GM23338 (cell line): ENCODE measurements at places on chromosomes 3 and 15.
A peak's percentile ranks its signal among the peaks of the same experiment; 100 is the strongest.

GRCh38 chr3:151142929-151143328 is 57.5 kb downstream of the MED12L start:
- DNase-seq, result no peak

DNA sequence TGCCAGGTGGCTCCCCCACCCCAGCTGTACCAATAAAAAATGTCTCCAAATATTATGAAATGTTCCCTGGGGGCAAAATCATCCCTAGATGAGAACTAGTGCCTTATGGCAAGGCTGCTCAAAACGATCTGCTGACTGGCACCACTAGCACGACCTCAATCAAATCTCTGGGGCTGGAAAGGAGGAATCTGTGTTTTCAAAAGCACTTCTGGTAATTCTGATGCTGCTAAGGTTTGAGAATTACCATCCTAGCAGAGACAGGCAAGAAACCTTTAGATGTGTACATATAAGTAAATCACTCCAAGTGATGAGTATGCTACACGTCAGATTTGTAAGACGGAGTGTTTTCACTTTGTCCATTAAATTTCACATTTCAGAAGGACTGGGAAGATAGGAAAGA is 360.1 kb upstream of the THRB start:
- no peak for DNase-seq

- DNase-seq, result no peak
Observed at GRCh38 chr15:67444100-67444499, 76.8 kb upstream of the C15orf61 start.

GRCh38 chr15:73573037-73573436 is 60.2 kb downstream of the NPTN start:
- DNase-seq, result no peak

- DNase-seq, result peak; percentile 28
Observed at GRCh38 chr15:79769069-79769481, 127.7 kb downstream of the MTHFS start.

- no peak for DNase-seq
Observed at GRCh38 chr3:126422571-126423091, 27.9 kb downstream of the CFAP100 start.

- DNase-seq, result no peak
Observed at GRCh38 chr15:79896131-79896633, 632 bp downstream of the MTHFS start.

GRCh38 chr3:141308588-141309218 is 59.6 kb upstream of the ZBTB38 start:
- DNase-seq, result peak; percentile 93

DNA sequence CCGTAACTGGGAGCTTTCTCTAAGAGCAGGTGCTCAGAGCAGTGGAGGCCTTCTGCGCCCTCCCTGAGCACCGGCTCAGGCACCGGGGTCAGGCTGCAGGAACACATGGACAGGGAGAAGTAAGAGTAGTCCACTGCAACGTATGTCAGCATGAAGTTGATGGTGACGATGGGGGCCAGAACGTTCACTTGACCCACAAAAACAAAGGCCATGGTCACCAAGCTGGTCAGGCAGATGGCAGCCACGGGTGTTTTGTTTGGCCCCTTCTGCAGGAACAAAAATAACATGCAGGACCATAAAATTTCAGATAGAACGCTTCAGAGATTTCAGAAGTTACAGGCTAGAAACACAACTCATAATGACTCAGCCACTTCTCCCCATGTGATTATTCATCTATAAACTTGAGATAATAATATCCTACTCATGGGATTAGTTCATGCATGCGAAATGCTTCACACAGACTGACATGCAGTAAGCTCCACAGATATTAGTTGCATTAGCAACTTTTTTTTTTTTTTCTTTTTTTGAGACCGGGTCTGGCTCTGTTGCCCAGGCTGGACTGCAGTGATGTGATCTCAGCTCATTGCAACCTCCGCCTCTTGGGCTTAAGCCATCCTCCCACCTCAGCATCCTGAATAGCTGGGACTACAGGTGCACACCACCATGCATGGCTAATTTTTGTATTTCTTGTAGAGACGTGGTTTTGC is 52.2 kb upstream of the HEG1 start:
- no peak for DNase-seq

DNA sequence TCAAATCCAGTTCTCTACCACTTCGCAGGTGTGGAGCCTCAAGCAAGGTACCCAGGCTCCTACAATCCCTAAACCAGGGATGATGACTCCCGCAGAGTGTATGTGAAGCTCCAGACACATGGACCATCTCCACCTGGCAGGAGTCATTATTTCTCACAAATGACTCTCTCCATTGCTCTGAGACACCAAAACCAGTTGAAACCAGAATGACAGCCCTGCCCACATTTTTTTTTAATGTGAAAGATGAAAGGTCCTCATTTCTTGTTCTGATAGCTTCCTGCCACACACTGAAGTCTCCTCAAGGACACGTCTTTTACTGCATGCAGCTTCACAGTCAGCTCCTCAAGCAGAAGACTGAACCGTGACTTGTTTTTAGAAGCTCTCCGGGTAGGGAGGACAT is 61.4 kb upstream of the ZBTB38 start:
- DNase-seq, result no peak

DNA sequence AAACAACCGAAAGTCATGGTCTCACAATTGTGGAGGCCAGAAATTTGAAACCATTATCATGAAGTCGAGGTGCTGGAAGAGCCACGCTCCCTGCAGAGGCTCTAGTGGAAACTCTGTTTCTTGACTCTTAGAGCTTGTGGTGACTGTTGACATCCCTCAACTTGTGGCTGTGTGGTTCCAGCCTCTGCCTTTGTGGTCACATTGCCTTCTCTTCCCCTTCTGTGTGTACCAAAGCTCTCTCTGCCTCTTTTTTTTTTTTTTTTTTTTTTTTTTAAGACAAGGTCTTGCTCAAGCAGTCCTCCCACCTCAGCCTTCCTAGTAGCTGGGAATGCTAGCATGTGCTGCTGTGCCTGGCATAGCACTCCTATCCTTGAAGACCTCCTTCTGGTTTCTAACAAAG is 48.7 kb upstream of the CRTC3 start:
- no peak for DNase-seq

- DNase-seq, result no peak
Observed at GRCh38 chr15:39238443-39238842, 342.4 kb upstream of the THBS1 start.

GRCh38 chr3:25587094-25587493 is 77.6 kb downstream of the TOP2B start:
- no peak for DNase-seq

- no peak for DNase-seq
Observed at GRCh38 chr3:187758318-187758955, 13.2 kb upstream of the BCL6 start.

- peak; percentile 53 for DNase-seq
Observed at GRCh38 chr15:29935296-29936004, 113.2 kb upstream of the TJP1 start.

DNA sequence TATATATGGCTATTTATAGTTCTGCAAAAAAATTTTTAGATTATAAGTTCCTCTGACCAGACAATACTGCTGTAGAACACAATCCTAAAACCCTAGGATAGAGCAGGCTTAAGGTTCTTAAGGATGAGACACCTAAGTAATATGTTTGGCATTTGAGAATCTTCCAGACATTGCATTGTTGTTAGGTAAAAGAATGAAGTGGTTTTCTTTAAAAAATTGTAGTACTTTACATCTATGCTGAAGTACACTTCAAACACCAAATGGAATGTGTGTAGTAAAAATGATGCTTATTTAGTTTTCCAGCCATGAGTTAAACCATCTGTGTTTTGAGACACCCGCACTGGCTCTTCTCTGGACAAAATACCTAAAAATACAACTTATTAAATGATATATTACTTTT is 857.7 kb downstream of the OTOL1 start:
- peak; percentile 10 for DNase-seq

- DNase-seq, result no peak
Observed at GRCh38 chr15:96181873-96182301, 148.6 kb upstream of the NR2F2 start.

- no peak for DNase-seq
Observed at GRCh38 chr15:101001056-101001455, 81.9 kb downstream of the LRRK1 start.

- DNase-seq, result peak; percentile 66
Observed at GRCh38 chr3:144636833-144637232, 665.2 kb downstream of the DIPK2A start.

DNA sequence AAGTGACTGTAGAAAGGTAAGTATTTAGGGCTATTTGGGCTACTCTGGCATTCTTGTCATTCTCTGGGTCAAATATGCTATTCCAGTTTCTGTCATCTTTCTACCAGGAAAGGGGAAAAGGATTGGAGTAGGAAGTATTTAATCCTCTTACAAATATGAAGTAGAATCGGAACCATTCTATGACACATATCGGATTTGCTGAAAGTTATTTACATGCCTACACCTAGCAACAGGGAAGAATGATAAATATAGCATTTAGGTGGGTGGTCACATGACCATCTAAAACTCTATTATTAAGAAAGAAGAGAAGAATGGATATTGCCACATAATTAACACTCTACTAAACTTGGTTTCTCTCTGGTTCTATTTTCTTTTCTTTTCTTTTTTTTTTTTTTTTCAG is 1353.1 kb downstream of the ZPLD1 start:
- no peak for DNase-seq

DNA sequence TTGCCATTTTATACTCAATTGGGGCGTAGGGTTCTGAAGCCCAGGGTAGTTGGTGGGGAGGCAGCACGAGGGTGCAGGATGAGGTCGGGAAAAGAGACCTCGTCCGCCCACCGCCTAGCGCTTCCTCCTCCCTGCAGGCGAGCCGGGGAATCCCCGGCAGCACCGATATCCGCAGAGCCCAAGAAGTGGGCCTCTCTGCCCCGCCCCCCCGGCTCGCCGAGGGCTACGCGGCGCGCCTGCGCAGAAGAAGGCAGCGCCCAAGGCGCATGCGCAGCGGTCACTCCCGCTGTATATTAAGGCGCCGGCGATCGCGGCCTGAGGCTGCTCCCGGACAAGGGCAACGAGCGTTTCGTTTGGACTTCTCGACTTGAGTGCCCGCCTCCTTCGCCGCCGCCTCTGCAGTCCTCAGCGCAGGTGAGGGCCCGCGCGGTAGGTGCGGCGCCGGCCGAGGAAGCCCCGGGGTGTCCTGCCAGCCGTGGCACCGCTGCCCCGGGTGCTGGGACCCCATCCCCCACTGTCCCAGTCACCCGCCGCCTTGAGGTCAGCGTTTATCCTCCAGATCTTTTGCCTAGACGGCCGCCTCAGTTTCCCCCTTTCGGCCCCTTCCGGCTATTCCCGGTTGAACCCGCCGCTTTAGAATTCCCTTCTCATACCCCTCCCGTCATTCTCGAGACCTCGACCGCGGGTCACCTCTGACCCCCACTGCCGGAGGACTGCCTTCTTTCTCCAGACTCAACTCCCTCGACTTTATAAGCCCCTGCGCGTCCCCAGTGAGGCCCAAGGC is at the start of gene ALAS1:
ALAS1 (plus strand) TSS at position 319 of the 784 bp plus-strand sequence. CDS start 1,082 bp downstream, outside the sequence.
- peak; percentile 94 for DNase-seq

DNA sequence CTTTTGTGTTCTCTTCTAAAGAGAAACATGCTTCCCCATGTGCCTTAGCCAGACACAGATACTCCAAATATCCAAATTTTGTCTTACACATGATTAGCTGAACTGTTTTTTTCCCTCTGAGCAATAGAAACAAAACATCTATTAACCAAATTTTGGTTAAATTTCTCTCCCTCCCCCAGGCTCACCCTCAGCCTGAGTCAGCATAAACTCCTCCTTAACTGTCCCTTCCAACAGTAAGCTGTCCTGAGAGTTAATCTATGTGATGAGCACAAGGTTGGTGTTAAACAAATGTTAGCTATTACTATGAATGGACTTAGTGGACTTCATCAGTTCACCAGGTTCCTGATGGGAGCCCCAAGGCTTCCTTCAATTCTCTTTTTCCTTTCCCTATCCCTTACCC is 108.5 kb downstream of the RSL24D1 start:
- no peak for DNase-seq

- no peak for DNase-seq
Observed at GRCh38 chr3:113261063-113261625, 49.8 kb downstream of the BOC start.

- peak; percentile 10 for DNase-seq
Observed at GRCh38 chr15:49423021-49423420, at the start of gene FGF7. Gene FGF7 (plus strand): TSS chr15:49423242. CDS start chr15:49424298, 1,056 bp downstream.

- no peak for DNase-seq
Observed at GRCh38 chr3:49601358-49602048, 47.2 kb downstream of the BSN start.

GRCh38 chr3:13498354-13499060 is 18.4 kb downstream of the HDAC11 start:
- DNase-seq, result no peak

GRCh38 chr3:136385457-136385856 is 135.3 kb downstream of the PCCB start:
- DNase-seq, result no peak

GRCh38 chr3:30258426-30259392 is 347.7 kb upstream of the TGFBR2 start:
- DNase-seq, result peak; percentile 68

GRCh38 chr15:77966540-77967234 is 110.8 kb downstream of the TBC1D2B start:
- peak; percentile 70 for DNase-seq

DNA sequence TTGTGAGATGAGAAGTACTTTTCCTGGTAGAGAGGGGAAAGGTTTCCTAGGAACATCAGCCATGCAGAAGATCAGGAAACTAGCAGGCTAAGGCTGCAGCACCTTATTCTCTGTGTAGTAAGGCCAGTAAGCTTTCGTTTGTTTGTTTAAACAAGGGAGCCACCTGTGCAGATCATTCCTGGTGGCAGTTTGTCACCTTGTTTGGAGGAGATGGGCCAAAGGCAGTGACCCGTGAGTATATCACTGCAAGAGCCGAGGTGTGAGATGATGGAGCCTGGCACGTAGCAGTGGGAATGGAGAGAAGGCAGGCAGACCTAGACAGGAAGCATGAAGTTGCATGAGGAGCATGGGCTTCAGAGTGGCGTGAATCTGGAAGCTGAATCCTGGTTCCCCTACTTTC is 19.6 kb downstream of the ATG7 start:
- DNase-seq, result no peak

- no peak for DNase-seq
Observed at GRCh38 chr15:38255690-38256089, 3.1 kb downstream of the SPRED1 start.

DNA sequence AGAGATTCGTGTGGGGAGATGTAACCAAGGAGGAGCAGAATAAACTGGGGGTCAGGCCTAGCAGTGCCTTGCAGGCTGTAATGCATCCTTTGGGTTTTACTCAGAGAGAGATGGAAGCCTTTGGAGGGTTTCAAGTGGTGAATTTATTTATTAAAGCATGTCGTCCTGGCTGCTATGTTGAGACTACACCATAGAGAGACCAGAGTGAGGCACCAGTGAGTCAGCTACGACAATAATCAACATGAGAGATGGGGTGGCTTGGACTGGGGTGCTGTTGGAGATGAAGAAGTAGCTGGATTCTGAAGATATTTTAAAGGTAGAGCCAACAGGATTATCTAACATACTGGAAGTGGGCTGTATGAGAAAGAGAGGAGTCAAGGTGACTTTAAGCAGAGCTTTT is 335.3 kb upstream of the ARHGEF26 start:
- peak; percentile 48 for DNase-seq

DNA sequence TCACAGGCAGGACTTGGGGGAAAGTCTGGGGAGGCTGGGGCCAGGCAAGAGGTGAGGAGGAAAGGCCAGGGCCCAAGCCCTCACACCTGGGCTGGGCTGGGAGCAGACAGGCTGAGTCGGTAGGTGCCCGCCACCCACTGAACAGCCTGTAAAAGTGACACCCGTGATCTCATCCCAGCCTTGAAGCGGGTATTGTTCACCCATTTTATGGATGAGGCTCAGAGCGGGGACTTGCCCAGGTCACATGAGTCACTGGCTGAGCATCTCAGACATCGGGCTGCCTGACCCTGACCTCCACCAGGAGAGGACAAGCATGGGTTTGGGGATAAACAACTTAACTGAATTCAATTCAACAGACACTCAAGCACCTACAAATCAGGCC is 52.0 kb upstream of the CTSH start:
- no peak for DNase-seq
